C1 segment of cervical spinal cord (tissue), 14 donors: ENCODE measurements at places on chromosomes 3 and 15.

GRCh38 chr3:160641665-160642309, 35.2 kb upstream of the ARL14 start:
- DNase-seq, result no peak

DNA sequence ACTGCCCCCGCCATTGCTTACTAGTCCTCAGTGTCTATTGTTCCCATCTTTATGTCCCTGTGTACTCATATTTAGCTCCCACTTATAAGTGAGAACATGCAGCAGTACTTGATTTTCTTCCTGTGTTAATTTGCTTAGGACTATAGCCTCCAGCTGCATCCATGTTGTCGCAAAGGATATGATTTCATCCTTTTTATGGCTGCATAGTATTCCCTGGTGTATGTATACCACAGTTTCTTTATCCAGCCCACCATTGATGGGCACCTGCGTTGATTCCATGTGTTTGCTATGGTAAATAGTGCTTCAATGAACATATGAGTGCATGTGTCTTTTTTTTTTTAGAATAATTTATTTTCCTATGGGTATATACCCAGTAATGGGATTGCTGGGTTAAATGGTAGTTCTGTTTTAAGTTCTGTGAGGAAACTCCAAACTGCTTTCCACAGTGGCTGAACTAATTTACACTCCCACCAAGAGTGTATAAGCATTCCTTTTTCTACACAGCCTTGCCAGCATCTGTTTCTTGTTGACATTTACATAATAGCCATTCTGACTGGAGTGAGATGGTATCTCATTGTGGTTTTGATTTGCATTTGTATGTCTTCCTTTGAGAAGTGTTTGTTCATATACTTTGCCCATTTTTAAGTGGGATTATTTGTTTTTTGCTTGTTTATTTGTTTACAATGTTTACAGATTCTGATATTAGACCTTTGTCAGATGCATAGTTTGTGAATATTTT, 53.7 kb downstream of the GALK2 start:
- no peak for DNase-seq

DNA sequence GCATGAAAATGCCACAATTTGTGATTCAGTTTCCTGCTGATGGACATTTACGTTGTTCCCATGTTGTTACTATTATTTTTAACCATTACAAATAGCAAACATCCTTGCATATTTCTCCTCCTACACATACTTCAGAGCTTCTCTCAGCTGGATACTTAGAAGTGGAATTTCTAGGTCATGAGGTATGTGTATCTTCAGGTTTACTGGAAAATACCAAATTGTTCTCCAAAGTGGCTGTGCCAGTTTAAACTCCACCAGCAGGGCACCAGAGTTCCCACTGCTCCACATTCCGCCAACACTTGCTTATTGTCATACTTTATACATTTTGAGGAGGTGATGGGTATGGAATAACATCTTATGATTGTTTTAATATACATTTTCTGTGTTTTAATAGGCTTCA, 45.7 kb downstream of the PRR23E start:
- DNase-seq, result no peak

DNA sequence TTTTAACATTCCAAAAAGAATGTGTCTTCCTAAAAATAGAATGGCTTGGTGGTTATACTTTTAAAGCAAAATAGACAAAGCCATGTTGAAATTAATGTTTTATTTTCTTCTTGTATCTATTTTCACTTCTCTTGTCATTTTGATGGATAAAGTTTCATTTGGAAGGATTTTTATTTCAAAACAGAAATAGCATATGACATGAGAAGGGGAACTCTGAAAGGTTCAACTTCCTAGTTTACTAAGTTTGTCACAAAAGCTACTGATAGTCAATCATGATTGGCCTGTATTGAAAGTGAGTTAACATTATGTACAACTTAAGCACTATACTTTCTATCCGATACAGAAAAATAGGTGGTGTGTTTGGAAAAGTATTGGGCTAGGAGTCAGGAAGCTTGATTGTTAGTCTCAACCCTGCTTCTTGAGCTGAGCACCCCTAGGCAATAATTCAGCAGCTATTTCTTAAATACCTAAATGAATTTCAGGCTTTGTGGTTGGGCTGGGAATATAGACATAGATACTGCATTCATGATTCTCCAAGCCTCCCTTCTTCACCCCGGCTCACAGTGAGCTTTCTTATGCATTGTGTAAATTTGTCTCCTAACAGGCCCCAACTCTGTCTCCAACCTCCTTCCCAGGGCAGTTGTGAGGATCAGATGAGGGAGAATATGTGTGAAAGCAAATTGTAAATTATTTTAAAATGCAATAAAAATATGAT, 46.9 kb upstream of the CSPG4 start:
- DNase-seq, result no peak

GRCh38 chr15:40312370-40313158, 4.8 kb upstream of the PLCB2 start:
- no peak for DNase-seq

GRCh38 chr3:70861855-70862254, 549.4 kb upstream of the MDFIC2 start:
- DNase-seq, result no peak

DNA sequence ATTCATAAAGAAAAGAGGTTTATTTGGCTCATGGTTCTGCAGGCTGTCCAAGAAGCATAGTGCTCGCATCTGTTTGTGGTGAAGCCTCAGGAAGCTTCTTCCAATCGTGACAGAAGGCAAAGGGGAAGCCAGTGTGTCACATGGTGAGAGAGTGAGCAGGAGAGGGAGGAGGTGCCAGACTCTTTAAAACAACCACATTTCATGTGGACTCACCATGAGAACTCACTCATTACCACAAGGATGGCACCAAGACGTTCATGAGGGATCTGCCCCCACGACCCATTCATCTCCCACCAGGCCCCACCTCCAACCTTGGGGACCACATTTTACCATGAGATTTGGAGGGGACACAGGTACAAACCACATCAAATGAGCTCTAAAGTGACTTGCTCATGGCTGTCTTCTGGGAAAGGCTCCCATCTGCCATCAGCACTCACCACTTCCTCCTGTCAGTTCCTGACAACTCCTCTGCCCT, 327.3 kb upstream of the TLE3 start:
- no peak for DNase-seq

DNA sequence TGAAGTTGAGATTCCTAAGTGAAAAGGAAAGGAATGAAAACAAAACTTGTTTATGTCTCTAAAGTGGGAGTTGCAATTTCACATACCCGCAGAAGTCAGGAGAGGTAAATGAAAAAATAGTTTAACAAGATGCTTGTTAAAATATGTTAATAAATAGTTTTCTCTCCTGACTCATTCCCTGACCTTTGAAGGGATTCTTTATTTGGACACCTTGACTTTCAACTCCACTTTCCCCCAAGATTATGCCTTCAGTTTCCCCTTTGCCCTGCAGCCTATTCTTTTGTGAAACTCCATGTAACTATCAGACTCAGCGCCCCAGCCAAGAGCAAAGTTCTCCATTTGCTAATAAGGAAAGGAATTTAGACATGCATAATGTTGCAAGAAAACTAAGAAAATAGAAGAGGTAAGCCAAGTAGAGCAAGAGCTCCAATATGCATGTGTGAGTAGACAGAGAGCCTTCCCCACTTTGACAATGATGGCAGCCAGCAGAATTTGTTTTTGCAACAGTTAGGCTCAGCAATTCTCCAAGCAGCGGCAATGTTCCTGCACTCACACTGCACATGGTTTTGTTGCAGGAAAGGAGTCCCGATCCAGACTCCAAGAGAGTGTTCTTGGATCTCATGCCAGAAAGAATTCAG, 61.2 kb downstream of the CD200 start:
- no peak for DNase-seq

GRCh38 chr15:99247062-99247461, 2.3 kb downstream of the TTC23 start:
- no peak for DNase-seq

- DNase-seq, result no peak
These were observed 27.6 kb downstream of the ZNF589 start for GRCh38 chr3:48268381-48268935.

- no peak for DNase-seq
These were observed 586.7 kb downstream of the NTRK3 start for GRCh38 chr15:87669846-87670245.

- DNase-seq, result no peak
These were observed 3.6 kb downstream of the NISCH start for GRCh38 chr3:52458770-52459545.

DNA sequence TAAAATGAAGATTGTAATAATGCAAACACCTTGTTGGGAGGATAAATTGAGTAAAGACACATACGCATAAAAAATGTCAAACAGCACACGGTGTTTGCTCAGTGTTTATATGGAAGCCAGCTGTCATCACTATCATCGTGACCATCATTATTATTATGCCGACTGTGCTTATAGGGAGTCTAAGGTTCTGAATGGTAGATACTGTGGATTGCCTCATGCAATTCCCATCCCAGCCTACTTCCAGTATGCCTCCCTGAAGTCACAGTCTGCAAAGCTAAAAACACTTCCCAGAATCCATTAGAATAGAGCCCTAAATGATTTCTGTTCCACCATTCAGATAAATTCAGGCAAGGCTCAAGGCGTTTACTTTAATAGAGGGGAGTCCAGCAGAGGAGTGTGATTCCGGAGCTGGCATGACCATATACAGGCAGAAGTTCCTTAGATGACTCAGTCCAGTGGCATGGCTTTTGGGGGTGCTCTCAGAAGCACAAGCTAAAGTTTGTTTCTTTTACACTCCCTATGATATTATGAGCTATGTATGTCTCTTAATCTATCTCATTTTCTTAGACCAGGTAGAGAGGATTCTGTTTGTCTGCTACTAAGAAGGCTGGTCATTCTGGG, 148.7 kb downstream of the MEX3B start:
- DNase-seq, result no peak

DNA sequence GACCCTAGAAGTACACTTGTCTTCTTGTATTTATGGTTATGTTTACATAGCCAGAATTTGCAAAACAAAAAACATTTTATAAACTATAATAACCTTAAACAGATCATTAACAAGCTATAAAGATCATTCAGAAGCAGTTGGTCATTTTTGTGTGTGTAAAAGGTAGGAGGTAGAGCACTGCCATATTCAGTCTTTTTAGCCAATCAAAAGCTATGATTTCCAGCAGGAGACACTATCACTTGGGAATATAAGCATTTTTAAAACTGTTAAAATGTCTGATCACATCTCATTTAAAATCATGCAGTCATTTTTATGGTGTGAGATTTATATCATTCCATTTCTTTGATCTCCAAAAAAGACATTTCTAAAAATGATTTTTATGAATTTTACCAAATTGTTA, 42.6 kb upstream of the ATP2C1 start:
- no peak for DNase-seq

DNA sequence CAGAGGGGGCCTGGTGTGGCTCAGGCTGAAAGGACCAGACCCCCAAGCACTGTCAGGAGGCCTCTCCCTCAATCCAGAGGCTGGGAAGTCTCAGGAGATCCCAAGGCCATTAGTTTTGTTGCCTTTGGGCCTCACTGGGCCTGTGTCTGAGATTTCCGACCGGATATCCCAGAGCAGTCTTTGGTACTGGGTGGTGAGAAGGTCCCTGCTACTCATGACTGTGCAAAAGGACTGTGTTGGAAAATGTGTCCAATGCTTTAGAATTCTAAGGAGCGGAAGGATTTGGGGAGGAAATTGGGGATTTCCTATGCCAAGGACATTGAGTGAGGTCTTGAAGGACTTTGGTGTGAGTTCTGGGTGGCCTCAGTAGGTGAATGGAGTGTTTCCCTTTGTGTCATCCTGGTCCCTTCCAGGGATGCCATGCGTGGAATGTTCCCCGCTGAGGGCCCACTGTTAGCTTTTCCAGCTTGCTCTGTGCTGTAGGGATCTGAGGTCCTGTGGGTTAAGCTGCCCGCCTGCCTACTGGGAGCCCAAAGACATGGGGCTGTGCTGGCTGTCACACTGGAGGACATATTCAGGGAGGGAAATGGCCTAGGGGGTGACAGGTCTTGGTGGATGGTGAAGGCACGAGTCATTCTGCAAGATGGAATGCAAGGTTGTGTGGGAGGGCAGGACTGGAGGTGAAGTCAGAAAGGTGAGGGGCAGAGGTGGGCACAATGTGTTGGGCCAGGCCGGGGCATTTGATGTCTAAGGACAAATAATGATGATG, 16.4 kb downstream of the SMAD6 start:
- DNase-seq, result no peak

- DNase-seq, result no peak
These were observed 1273.0 kb downstream of the OTOL1 start for GRCh38 chr3:162769564-162769963.

- no peak for DNase-seq
These were observed 56.0 kb downstream of the SLC7A14 start for GRCh38 chr3:170529912-170530311.

DNA sequence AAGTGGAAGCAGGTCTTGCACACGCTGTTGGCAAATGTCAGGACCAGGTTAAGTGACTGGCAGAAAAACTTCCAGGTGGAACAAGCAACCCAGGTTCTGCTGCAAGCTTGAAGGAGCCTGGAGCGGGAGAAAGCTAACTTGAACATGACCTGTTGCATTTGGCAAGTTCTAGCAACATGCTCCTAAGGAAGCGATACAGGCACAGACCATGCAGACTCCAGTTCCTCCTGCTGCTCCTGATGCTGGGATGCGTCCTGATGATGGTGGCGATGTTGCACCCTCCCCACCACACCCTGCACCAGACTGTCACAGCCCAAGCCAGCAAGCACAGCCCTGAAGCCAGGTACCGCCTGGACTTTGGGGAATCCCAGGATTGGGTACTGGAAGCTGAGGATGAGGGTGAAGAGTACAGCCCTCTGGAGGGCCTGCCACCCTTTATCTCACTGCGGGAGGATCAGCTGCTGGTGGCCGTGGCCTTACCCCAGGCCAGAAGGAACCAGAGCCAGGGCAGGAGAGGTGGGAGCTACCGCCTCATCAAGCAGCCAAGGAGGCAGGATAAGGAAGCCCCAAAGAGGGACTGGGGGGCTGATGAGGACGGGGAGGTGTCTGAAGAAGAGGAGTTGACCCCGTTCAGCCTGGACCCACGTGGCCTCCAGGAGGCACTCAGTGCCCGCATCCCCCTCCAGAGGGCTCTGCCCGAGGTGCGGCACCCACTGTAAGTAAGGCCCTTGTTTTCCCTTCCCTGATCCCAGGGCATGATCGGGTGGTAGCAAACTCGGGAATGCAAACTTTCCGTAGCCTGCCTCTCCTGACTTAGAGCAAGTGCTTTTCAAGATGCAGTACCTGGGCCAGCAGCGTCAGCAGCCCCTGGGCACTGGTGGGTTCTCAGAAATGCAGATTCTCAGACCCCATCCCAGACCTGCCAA, 759 bp downstream of the GALNT15 start:
- no peak for DNase-seq

- no peak for DNase-seq
These were observed 42.3 kb downstream of the MITF start for GRCh38 chr3:69781593-69781992.

DNA sequence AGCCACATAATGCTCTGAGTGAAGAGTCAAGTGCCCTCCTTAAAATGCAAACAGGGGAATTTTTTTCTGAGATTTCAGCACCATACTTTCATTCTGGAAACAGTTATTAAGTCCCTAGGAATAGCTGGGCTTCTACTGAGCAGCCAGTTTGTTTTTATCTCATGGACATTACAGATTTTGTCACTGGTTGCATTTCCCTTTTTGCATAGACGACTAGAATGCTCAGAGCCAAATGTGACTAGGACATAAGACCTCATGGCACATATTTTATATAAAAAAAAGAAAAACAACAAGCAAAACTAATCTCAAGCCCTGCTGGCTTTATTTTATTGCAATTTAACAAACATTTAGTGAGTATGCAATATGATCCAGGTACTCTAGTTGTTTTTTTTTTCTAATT, 112.7 kb upstream of the NANOGP8 start:
- DNase-seq, result no peak

GRCh38 chr3:135803028-135803692, 162.4 kb upstream of the PPP2R3A start:
- DNase-seq, result no peak

GRCh38 chr3:89173546-89173945, 66.1 kb downstream of the EPHA3 start:
- no peak for DNase-seq
